ENCODE measurements at places on chromosomes 1 and 21.

- DNase-seq, result peak; percentile 8
Measured at GRCh38 chr1:161044908-161045735, 655 bp downstream of the USF1 start.

DNA sequence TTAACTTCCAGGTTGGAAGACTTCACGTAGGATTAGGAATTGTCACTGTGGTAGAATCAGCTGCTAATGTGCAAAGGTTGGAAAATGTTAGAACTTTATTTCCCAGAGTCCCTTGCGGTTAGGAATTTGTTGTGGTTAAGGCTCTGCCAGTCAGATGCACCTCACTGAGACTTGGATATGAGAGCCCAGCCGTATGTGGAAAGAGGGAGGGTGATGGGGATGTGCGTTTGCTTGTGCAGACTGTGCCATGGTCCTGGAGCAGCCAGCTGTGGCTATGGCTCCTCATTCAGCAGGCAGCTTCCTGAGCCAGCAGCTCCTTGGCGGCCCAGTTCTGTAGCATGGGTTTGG, 12.5 kb downstream of the S100A10 start:
- DNase-seq, result no peak

GRCh38 chr1:95118710-95119109, 1.6 kb downstream of the TLCD4 start:
- DNase-seq, result no peak

- DNase-seq, result no peak
Measured at GRCh38 chr1:36842448-36842847, 191.9 kb downstream of the GRIK3 start.

- DNase-seq, result no peak
Measured at GRCh38 chr1:6197746-6198427, 1.5 kb downstream of the RPL22 start.

DNA sequence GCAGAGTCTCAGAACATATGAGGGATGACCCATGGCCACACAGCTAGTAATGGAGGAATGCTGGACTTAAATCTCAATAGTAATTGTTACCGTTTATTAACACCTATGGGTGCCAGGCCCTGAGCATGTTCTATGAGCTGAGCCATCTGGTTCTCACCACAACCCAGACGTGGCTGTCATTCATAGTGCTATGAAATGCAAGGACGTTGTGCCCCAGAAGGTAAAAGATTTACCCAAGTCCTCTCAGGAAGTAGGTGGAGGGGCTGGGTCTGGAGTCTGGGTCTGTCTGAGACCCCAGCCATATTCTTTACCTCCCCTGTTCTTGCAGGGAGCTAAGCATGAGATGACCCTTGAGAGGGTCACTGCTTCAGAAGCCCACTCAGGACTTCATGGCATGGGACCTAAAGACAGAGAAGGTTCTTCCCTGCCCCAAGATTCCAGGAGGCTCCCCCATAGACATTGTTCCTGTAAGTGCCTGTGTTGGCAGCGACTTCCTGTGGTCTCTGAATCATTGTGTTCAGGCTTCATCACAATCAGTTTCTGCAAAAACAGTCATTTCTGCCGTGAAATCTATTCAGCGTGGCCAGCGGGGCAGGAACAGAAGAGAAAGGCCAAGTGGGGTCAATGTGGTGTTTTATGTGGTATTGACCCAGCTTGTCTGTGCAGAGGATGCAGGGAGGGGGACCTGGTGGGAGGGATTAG, 475.4 kb downstream of the PTPRU start:
- DNase-seq, result no peak

DNA sequence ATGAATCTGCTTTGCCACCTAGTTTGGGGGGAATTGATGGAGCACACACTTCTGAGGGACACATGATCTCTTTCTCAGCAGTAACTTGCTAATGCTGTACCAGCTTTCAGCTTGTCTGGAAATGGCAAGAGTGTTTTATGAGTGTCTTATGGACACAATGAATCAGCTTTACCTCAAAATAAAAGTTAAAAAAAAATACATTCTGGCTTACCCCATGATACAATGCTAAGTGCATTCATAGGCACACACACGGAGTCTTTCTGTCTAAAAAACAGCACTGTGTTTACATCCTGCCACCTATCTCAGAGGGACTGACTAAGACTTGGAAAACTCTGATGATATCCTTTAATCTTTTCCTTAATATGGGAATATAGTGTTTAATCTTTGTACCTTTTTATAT, 455.5 kb upstream of the ADAMTS5 start:
- no peak for DNase-seq

GRCh38 chr1:59104191-59104760, 192.6 kb upstream of the FGGY start:
- no peak for DNase-seq

DNA sequence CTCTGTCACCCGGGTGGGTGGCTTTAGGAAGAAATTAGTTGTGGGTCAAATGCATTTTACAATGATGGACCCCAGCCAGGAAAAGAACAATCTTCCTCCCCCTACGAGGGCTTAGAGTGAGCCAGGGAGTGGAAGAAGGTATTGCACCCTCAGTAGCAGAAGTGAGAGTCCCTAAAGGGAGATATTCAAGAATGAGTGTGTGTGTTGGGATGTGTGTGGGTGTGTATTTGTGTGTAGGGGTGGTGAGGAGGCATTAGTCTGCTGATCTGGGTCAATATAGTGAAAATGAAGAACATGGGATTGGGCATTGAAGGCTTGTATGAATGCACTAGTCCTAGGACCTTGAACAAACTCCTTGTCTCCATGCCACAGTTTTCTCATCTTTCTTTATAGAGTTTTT, 85.2 kb upstream of the RUNX1 start:
- no peak for DNase-seq

GRCh38 chr1:28926629-28927265, 12.4 kb downstream of the EPB41 start:
- DNase-seq, result no peak
